ENCODE measurements at places on chromosomes 12 and 14. TPM values are rescaled to one million over a fixed set of nuclear protein-coding genes. Genes with fewer than 3 reads are reported as not detected.

TMCC3 gene
- total RNA-seq = 14.7 TPM

CRIP1 gene
- 381 TPM for total RNA-seq

KLHL28 gene
- 16.3 TPM for total RNA-seq

GLIPR1L1 gene
- not detected for total RNA-seq

KRT3 gene
- not detected for total RNA-seq

Data from kidney (tissue), 22 donors.